ENCODE measurements at places on chromosomes 5 and 9.
A peak's percentile ranks its signal among the peaks of the same experiment; 100 is the strongest.

DNA sequence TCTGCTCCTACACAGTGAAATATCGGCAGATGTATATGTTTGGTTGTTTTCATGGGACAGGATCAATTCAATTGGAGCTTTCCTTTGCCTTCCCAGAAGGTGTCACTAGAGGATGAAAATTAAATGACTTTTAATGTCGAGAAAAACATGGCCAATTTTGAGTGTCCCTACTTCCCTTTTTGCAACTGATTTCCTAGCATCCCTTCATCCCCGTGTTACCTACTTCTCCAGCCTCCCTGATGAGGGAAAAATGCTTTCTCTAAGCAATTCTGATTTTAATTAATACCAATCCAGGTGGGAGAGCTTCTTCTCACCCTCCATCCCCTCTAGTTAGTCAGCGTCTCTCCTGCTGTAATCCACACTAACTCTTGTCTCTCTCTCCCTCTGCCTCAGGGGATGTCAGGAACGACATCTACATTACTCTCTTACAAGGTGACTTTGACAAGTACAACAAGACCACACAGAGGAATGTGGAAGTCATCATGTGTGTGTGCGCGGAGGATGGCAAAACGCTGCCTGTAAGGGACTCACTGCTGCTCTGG, 64.9 kb downstream of the DOCK2 start:
- DNase-seq, result no peak

DNA sequence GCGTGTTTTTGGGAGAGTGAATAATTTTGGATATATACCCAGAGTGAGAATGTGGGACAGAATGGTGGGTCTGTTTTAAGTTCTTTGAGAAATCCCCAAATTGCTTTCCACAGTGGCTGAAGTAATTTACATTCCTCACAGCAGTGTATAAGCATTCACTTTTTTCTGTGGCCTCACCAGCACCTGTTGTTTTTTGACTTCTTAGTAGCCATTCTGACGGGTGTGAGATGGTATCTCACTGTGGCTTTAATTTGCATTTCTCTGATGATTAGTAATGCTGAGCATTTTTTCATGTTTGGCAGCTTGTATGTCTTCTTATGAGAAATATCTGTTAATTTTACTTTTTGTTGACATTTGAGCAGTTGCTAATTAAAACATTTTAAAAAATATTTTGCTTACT, 9.4 kb upstream of the SPATA31D1 start:
- DNase-seq, result no peak

DNA sequence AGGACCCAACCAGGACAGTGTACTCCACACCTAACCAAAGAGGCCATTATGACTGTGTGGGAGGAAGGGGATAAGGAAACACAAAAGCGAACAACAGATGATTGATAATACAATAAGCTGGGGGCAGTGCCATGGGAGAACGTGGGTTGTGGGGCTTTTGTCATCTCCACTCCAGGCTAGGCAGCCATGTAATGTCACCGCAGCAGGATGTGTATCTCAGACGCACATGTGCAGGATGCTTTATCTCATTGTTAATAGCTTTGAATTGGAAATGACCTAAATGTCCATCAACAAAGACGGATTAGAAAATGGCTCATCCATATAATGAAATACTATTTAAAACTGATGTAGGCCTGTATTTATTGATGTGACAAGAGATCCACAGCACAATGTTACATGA, 51.0 kb downstream of the EPB41L4B start:
- no peak for DNase-seq

- no peak for DNase-seq
Observed at GRCh38 chr9:72950875-72951442, 1.9 kb downstream of the ALDH1A1 start.

- peak; percentile 4 for DNase-seq
Observed at GRCh38 chr9:70563431-70564204, 149.2 kb upstream of the KLF9 start.

GRCh38 chr5:9358961-9359685, 186.8 kb downstream of the SEMA5A start:
- DNase-seq, result no peak

- DNase-seq, result no peak
Observed at GRCh38 chr5:123429993-123430392, 6.8 kb upstream of the CEP120 start.

- DNase-seq, result peak; percentile 21
Observed at GRCh38 chr9:6645355-6646292, at the start of gene GLDC. GLDC (minus strand) TSS chr9:6645729; CDS start chr9:6645499, 230 bp downstream.

- no peak for DNase-seq
Observed at GRCh38 chr5:62046191-62046590, 259.8 kb upstream of the KIF2A start.

GRCh38 chr9:112552229-112553056, 65.8 kb downstream of the KIAA1958 start:
- DNase-seq, result no peak

- no peak for DNase-seq
Observed at GRCh38 chr5:164475339-164475977, 970.0 kb downstream of the MAT2B start.

GRCh38 chr5:99019812-99020697, 91.2 kb upstream of the CHD1 start:
- DNase-seq, result no peak

GRCh38 chr5:82211855-82212572, 66.1 kb downstream of the RPS23 start:
- DNase-seq, result no peak

DNA sequence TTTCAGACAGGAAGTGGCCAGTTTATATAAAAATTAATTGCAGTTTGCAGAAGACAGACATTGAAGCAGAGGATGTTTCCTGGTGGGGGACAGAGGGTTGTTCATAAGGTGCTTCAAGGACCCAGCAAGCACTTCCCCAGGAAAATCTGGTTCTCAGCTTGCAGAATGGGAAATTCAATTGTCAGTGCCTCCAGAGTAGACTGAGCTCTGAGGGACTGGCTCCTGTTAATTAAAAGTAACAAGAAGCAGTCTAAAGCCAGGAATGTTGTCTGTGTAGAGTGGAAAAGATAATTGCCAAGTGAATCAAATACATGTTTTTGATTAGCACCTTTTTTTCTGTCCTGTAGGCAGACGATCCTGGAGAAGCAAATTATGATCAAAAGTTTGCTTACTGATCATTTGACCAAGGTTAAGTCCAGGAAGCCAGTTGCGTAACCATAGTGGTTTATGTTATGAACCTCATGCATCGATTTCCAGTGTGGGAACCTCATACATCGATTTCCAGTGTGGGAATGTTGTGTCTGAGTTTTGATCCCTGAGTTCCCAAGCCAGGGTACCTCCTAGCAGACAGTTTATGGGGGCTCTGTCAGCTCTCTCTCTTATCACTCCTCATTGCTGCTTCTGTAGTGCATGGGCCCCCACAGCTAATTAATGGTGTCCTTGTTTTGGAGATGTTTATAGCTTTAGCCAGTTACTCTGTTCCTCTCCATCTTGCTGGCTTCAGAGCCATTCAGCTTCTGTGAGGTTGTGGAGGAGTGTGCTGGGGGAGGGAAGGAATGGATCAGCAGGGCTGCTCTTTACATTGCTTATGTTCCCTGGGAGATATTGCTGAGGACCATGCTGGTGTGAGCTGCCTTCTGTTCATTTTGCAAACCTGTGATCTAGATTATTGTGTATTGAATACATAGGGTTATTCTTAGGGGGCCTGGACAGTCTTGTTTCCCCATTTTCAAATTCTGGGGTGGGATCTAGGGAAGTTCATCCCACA, 17.1 kb downstream of the MSANTD3 start:
- no peak for DNase-seq

- no peak for DNase-seq
Observed at GRCh38 chr5:17005107-17005828, 69.2 kb upstream of the MYO10 start.

DNA sequence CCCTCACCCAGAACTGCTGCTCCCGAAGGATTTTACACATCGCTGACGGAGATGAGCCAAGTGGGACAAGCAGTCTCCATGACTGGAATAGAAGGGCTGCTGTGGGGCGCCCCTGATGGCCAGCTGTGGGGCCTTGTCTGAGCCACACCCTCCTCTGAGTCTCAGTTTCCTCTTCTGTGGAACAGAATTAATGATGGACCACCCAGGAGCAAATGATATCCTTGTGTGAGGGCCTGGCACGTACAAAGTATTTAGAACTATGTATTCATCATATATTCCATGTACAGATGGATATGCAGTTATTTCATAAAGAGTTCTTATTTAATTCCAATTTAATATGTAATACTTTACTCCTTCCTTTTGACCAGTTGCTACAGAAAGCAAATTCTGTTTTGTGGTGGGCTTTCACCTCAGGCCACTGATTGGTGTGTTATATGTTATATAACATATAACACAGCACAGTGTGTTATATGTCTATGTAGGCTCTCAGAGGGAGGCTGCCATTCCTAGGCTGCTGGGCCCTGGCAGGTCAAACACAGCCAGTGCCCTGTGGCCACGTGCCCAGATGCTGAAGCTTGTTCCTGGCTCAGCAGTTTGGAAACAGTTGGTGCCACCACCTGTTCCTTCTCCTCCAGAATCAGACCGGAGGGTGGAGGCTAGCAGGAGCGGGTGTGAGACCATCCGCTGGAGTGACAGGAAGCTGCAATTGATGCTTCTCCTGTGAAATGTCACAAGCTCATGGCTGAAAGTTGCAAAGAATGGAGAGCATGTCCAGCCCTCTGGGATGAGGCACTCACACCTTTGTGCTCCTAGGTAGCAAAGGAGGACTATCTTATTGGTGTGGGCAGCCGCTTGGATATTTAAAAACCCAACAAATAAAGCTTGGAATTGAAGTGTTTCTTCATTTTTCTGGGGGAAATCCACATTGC, 4.4 kb upstream of the FGD3 start:
- DNase-seq, result no peak

GRCh38 chr5:133730346-133730745, 118.0 kb upstream of the FSTL4 start:
- no peak for DNase-seq

DNA sequence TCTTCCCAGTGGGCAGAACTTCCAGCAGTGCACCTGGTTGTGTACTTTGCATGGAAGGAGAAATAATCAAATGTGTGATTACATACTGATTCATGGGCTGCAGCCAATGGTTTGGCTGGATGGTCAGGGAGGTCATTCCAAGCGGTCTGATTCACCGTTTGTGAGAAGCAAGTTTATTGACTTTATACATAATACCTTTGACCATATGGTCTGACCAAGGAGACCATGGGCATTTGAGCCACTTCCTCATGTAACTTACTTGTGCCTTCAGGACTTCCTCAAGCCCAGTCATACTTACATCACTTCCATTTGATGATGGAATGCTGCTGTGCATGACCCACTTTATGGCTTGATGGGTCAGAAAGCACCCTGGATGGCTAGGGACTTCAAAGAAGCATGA, 41.1 kb downstream of the DAP start:
- DNase-seq, result no peak

- no peak for DNase-seq
Observed at GRCh38 chr9:18056269-18056992, 417.5 kb upstream of the ADAMTSL1 start.

- no peak for DNase-seq
Observed at GRCh38 chr5:168931638-168932345, 352.6 kb upstream of the PANK3 start.

GRCh38 chr5:17436350-17436749, 61.7 kb upstream of the TAF11L2 start:
- no peak for DNase-seq

GRCh38 chr9:22241611-22242010, 205.0 kb upstream of the DMRTA1 start:
- no peak for DNase-seq

GRCh38 chr9:130242270-130243014, 23.1 kb upstream of the HMCN2 start:
- no peak for DNase-seq

GRCh38 chr5:33650911-33651310, 210.1 kb downstream of the TARS1 start:
- DNase-seq, result no peak

DNA sequence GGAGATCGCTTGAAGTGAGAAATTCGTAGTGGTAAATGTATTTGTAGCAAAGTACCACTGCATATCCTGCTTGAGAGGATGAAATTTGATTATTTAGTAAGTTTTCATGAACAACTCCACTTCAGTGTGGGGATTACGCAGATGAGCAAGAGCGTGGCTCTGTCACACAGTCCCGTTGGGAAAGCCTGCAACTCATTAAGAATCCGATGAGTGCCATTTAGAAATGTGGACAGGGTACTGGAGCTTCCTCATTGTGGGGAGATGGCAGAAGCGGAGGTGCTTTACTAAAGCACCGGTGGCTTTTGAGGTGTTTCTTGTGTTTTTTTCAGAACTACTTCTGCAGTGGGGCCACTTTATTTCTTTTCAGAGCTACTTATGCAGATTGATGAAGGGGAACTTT, 1.4 kb downstream of the TJP2 start:
- DNase-seq, result no peak

DNA sequence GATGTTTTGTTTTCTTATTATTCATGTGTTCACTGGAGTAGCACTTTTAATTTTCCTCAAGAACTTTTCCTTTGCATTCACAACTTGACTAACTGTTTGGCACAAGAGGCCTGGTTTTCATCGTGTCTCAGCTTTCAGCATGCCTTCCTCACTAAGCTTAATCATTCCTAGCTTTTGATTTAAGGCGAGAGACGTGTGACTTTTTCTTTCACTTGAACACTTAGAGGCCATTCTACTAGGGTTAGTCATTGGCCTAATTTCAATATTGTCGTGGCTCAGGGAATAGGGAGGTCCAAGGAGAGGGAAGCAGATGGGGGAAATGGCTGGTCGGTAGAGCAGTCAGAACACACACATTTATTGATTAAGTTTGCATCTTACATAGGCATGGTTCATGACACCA, 94.0 kb downstream of the ZNF462 start:
- no peak for DNase-seq

- DNase-seq, result no peak
Observed at GRCh38 chr5:74492230-74492629, 148.3 kb downstream of the ENC1 start.

DNA sequence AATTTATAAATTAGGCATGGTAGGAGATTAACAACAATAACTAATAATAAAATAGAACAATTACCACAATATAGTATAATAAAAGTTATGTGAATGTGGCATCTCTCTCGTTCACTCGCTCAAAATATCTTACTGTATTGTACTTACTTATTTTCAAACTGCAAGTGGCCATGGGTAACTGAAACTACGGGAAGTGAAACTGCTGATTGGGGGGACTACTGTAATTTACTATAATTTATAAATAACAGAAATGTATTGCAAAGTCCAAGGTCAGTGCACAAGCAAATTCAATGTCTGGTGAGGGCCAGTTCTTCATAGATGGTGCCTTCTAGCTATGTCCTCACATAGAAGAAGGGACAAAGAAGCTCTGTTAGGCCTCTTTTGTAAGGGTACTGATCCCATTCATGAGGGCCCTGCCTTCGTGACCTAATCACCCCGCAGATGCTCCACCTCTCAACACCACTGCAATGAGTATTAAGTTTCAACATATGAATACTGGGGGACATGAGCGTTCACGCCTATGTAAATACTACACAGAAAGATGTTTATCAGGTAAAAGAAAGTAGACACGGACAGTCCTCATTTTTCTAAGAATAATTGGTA, 39.0 kb downstream of the KCNIP1 start:
- no peak for DNase-seq

GRCh38 chr5:84218546-84218945, 166.1 kb downstream of the EDIL3 start:
- no peak for DNase-seq

All from T-helper 1 cell (primary cell).